Inflammatory macrophage (primary cell): ENCODE measurements at places on chromosomes 5 and 9.

DNA sequence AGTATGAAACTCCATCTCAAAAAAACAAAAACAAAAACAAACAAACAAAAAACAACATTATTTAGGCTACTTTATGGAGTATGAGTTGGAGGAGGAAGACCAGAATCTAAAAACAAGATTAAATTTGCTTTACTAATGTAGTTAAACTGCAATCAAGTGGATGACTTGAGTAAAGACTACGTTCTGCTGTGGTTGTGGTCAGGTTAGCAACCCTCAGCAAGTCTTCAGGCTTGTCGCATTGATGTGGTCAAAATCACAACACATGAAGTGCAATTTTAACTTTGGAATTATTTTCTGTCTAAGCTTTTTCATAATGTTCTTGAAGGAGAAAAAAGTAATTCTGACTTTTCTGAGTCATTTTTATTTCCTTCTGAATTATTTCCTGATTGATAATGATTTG lies 43.1 kb downstream of the PDE6A start:
- no peak for DNase-seq

DNA sequence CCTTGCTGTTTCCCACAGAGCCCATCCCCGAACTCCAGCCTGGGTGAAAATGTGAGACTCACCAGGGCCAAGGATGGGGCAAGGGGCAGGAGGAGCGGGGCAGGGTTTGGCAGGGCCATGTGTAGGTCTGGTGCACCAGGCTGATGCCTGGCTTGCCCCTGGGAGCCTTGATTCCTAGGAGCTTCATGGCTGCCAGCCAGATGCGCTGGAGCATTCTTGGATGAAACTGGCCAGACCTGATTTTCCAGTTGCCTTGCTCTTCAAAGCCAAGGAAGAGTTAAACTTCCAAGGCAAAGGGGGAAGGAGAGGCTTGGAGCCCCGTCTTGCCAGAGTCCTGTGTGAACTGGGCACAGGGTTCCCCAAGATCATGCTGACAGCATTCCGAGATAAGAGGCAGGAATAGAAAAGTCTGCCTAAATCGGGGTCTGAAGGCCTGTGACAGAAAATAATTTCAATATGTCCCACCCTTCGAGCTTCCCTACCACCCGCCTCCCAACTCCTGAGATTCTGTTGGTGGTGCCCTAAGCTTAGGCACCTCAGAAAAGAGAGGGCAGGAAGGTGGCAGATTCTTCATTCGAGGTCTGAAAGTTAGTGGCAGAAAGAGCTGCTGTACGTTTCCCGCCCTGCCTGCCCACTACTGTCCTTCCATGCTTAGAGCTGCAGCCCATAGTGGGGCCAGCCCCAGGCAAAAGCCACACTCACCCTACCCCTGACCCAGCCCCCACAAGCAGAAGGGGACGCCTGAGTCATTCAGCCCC lies 20.4 kb downstream of the FAT2 start:
- no peak for DNase-seq

GRCh38 chr9:93057703-93058354 lies 672 bp upstream of the SUSD3 start:
- no peak for DNase-seq

DNA sequence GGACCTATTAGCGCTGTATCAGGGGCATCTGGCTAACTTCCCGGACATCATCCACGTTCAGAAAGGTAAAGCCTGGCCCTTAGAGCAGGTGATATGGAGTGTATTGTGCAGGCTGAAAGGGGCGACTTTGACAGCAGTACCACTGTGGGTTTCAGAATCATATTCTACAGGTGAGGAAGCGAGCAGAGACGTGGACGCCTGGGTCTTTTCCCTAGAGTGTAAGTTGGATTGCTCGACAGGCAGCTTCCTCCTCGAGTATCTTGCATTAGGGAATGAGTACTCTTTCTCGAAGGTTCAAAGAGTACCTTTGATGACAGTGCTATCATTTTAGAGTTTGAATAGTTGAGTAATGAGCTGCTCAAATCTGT lies 1.9 kb downstream of the SNX18 start:
- DNase-seq: no peak
